ENCODE measurements at places on chromosomes 2 and 18.

- DNase-seq = peak; percentile 74
These were observed 47.4 kb upstream of the RMDN2 start for GRCh38 chr2:37877457-37878315.

DNA sequence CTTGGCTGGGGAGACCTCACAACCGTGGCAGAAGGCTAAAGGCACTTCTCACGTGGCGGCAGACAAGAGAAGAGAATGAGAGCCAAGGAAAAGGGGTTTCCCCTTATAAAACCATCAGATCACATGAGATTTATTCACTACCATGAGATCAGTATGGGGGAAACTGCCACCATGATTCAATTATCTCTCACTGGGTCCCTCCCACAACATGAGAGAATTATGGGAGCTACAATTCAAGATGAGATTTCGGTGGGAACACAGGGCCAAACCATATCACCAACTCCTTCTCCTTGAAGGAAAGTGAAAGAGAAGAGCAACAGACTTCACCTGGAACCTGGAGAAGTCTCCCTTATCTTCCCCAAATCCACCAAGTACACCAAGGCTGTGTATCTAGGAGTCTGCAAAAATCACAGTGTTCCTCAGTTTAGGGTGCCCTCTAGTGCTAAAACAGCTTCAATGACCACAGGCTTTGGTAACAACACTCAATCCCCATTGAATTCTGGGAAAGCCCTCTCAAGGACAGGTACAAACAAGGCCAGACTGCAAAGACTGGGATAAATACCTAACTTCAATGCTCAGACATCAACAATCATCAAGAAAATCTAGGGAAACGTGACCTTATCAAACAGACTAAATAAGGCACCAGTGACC is 148.8 kb upstream of the SRD5A2 start:
- DNase-seq = peak; percentile 41

DNA sequence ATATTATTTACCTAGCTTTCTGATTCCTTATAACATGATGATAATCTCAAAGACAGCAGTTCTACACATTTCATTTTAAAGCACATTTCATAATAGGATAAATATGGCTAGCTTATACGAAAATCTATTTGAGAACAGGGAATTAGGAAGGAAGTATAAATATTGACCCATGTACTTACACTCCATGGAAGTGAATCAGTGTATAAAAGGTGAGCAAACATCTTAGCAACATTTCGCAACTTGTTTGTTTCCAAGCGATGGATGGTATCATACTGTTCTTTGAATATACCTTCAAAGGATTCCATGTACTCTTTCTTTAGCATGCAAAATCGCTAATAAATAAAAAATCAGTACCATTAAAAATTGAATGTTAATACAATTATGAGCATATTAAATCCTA is 53.1 kb downstream of the CWC22 start:
- no peak for DNase-seq

- DNase-seq = no peak
These were observed 61.0 kb downstream of the NCAPH start for GRCh38 chr2:96396602-96397001.

GRCh38 chr2:146893500-146894041 is 951.3 kb upstream of the ACVR2A start:
- DNase-seq = no peak

- DNase-seq = peak; percentile 9
These were observed 405.9 kb downstream of the XIRP2 start for GRCh38 chr2:167293943-167294775.

DNA sequence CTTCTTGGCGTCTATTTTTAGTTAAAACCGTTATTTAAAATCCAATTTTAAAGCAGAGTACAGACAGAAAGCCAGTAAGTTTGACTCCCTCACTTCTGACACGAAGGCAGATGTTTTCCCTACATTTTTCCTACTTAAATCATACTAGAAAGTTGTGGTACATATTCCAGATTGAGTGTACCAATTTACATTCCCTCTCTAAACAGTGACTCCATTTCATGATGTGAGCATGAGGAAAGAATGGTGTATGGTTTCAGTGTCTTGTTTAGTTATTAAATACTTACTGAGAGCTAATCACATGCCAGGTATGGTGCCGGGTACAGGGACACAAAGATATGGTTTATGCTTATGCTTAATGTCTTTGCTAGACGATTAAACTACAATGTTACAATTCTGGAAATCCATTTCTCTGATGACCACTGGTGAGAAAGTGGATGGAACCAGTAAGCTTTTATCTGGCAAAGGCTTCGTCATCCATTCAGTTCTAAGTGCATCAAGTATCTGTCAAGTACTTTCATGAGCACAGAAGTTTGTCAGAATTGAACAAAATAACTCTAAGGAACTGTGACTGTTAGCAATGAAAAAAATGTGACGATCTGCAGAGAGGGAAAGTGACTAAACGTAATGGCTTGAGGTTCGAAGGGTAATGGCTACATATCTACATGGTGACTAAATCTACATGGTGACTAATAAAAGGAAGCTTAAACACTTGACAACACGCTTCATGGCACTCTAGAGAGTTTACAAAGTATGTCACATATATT is 25.7 kb downstream of the MAP4K3 start:
- no peak for DNase-seq

- DNase-seq = no peak
These were observed 109.3 kb upstream of the LINC00305 start for GRCh38 chr18:64258111-64258650.

DNA sequence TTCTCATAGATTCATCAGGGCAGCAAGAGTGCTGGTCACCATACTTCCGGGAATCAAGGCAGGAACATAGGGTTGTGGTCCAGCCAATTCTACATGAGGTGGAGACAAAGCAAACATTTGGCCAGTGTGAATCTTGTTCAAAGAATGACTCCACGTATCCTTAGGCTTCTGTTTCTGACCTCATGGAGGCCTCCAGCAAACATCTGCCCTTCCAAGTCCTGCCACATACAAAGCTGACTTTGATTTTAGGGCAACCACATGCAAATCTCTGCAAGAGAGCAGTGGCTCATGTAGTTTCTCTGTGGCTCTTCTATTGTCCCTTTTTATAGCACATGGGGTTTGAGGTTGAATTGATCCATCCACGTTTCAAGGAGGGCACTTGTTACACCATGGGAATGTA is 132.1 kb upstream of the MMADHC start:
- DNase-seq = no peak

- no peak for DNase-seq
These were observed 166.7 kb upstream of the SLC39A10 start for GRCh38 chr2:195490319-195490718.

DNA sequence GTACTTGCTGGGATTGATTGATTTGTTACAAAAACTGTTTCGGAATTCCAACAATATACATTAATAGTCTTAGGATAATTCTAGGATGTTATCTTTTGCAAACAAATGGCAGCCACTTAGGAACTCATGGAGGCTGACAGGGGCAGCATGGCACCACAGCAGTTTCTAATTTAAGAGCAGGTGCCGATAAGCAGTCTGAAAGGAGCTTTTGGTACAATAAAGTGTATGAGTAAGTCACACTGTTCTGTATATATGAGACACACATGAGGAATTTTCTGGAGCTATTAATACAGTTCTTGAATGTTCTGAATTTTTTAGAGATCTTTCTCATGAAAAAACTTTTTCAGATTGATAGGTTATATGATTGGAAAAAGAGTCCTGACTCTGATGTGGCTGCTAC is 52.2 kb downstream of the EIF5B start:
- DNase-seq = no peak

GRCh38 chr2:120632796-120633646 is 102.6 kb upstream of the GLI2 start:
- DNase-seq = peak; percentile 78

DNA sequence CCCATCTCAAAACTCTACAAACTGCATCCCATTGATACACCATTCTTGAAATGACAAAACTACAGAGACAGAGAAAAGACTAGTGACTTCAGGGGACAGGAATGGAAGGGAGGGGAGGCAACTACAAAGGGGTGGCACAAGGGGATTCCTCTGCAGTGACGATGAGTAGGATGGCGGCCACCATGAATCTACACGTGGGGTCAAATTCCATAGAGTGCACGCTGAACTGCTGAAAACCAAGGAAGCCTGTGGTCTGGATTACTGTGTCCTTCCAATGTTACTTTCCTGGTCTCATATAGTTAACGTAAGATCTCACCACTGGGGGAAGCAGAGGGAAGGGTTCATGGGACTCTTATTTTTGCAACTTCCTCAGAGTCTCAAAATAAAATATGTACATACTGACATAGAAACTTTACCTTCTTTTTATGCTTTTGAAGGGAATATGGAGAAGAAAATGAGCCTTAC is 23.6 kb downstream of the COX7A2L start:
- no peak for DNase-seq

- DNase-seq = no peak
These were observed 175.5 kb downstream of the ZNF407 start for GRCh38 chr18:74773171-74773624.

DNA sequence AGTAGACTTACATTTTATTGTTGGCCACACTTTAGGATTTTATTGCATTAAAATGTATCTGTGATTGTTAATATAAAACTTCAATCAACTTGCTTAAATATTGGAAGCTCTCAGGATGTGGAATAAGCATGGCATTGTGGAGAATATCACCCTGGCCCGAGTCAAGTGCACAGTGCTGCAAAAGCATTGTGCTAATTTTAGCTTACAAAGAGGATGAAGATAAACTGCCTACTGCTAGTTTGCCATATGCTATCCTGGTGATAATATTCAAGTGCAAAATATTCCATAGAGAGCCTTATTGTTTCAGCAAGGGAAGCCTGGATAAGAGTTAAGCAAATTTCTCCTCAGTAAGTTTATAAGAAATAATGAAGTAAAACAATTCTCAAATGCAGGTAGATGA is 54.5 kb downstream of the MEIS1 start:
- peak; percentile 8 for DNase-seq

- DNase-seq = no peak
These were observed 158.3 kb upstream of the WDSUB1 start for GRCh38 chr2:159444754-159445153.

GRCh38 chr2:241858206-241859016 is at the start of gene PDCD1:
TSS of gene PDCD1 (minus strand) at chr2:241858894. CDS start at chr2:241858838, 56 bp downstream.
- DNase-seq = peak; percentile 10

GRCh38 chr2:63051795-63052333 is 1.2 kb downstream of the OTX1 start:
- DNase-seq = no peak

GRCh38 chr2:182210669-182211068 is 216.2 kb downstream of the PDE1A start:
- DNase-seq = no peak

GRCh38 chr2:214560176-214560575 is 149.3 kb downstream of the VWC2L start:
- no peak for DNase-seq

DNA sequence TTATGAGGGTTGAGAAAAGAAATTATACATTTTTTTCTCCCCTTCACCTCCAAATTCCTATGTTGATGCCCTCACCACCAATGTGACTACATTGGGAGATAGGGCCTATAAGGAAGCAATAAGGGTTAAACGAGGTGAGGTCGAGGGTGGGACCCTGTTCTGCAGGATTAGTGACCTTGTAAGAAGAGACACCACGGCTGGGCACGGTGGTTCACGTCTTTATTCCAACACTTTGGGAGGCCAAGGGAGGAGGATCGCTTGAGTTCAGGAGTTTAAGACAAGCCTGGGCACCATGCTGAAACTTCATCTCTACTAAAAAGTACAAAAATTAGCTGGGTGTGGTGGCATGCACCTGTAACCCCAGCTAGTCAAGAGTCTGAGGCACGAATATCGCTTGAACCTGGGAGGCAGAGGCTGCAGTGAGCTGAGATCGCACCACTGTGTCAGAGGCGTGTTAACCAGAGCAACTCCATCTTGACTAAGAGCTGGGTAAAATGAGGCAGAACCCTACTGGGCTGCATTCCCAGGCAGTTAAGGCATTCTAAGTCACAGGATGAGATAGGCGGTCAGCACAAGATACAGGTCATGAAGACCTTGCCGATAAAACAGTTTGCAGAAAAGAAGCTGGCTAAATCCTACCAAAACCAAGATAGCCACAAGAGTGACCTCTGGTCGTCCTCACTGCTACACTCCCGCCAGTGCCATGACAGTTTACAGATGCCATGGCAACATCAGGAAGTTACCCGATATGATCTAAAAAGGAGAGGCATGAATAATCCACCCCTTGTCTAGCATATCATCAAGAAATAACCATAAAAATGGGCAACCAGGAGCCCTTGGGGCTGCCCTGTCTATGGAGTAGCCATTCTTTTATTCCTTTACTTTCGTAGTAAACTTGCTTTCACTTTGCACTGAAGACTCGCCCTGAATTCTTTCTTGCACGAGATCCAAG is 77.0 kb downstream of the NCAPH start:
- DNase-seq = no peak

- no peak for DNase-seq
These were observed 42.5 kb upstream of the SCN1A start for GRCh38 chr2:166170356-166170755.

DNA sequence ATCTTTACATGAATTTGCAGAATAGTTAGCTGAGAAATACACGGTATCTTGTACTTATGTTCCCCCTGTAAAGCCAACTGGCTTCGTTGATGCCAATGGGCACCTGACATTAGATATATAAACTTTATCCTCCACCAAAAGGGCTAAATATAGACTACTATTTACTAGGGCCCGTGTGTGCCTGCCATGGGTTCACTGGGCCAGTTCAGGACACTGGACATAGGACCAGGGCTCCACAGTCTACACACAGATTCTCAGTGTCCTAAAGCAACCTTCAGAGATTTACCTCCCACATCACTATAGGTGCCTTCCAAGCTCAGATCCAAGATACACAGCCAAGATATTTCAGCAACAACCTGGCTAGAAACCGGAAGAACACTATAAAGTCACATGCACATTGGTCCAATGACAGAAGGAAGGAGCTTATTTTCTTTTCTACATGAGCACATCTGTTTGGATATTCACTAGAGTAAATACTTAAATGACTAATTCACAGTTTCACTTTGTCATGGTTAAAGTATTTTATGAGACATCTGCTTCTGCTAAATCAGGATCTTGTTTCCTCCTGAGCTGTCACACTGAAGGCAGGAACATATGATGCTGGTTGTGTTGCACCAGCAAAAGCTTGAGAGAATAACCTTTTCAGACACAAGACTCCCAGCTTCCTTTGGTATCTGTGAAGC is 95.1 kb downstream of the MYO5B start:
- DNase-seq = no peak

DNA sequence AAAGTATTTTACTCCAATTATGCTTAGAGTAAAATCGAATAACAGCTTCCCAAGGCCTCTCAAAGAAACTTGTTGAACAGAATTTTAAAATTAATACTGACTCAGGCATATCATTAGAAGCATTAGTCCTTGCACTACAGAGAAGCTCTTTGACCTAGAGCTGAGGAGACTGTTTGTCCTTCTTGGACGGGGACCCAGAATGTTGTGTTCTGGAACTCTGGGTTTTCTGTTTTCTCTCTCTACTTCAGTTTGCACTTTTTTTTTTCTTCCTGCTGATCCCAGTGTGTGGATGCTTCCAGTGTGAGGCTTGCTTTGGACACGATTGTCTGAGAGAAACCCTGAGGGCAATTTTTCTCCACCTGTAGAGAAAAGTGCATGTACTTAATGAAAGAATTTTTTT is 847.6 kb downstream of the SOCS6 start:
- no peak for DNase-seq

DNA sequence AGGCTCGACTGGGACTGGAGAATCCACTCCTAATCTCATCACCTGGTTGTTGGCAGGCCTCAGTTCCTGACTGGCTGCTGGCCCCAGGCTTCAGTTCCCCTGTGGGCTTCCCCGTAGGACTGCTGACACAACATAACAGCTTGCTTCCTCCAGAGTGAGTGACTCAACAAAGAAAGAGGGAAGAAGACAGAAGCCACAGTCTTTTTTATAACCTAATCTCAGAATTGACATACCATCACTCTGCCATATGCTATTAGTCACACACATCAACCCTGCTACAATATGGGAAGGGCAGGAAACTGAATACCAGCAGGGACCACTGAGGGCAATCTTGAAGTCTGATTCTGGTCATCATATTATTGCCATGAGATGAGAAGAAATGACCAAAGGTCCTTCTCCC is 76.8 kb upstream of the SLC14A2 start:
- no peak for DNase-seq

Data from SHP77 (cell line).